HS-27A (cell line): ENCODE measurements at places on chromosomes 16 and 17.

- no peak for DNase-seq
These were observed 498 bp downstream of the PKMYT1 start for GRCh38 chr16:2979669-2980226.

DNA sequence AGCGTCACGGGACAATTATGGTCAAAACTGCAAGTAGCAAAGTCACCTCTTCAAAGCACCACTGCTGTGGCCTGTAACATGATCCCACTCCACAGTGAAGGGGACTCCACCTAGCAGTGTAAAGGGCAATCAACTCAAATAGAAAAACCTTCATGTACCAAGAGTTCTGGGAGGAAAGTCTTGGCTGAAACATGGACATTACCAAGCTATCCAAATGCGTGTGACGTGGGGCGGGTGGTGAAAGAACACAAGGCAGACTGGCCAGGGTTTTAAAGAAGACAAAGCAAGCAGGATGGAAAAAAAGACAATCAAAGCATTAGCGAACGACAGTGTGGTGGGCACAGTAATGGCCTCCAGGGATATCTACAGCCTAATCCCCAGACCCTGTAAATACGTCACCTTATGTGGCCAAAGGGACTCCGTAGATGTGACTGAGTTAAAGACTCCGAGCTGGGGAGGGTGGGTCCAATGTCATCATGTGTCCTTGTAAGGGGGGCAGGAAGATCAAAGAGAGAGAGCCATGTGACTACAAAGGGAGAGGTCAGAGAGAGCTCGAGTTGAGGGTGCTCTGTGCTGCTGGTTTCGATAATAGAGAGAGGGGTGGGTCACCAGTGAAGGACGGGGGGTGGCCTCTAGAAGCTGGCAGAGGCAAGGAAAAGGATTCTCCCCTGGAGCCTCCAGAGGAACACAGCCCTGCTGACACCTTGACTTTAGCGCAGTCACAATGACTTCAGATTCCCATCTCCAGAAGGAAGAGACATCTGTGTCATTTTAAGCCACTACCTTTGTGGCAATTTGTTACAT, 6.0 kb downstream of the HSDL1 start:
- DNase-seq, result no peak

- no peak for DNase-seq
These were observed 39.1 kb downstream of the PSME3IP1 start for GRCh38 chr16:57146735-57147134.

DNA sequence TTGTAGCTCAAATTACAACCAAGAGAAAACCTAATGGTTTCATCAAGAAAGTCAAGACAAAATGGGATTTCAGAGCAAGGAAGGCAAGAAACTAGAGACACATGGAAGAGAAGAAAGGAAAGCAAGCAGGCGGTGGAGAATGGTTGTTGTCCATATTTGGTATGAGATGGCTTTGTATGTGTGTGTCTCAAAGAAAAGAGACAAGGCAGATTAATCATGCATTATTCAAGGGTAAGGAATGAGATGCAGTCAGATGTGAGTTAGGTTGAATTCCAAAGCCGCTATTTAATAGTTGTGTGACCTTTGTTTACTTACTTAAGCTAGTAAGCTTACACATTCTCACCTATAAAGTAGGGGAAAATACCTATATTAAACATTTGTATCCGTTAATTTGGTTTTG, 1029.6 kb downstream of the CDH11 start:
- DNase-seq, result peak; percentile 69

DNA sequence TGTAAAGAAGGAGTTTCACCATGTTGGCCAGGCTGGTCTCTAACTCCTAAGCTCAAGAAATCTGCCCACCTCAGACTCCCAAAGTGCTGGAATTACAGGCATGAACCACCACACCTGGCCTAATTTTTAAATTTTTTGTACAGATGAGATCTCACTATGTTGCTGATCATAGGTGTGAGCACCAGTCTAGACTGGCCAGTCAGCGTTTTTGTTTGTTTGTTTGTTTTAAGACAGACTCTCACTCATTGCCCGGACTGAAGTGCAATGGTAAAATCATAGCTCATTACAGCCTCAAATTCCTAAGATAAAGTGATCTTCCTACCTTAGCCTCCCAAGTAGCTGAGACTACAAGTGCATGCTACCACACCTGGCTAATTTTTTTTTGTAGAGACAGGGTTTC, 38.0 kb upstream of the TAOK1 start:
- DNase-seq, result no peak

DNA sequence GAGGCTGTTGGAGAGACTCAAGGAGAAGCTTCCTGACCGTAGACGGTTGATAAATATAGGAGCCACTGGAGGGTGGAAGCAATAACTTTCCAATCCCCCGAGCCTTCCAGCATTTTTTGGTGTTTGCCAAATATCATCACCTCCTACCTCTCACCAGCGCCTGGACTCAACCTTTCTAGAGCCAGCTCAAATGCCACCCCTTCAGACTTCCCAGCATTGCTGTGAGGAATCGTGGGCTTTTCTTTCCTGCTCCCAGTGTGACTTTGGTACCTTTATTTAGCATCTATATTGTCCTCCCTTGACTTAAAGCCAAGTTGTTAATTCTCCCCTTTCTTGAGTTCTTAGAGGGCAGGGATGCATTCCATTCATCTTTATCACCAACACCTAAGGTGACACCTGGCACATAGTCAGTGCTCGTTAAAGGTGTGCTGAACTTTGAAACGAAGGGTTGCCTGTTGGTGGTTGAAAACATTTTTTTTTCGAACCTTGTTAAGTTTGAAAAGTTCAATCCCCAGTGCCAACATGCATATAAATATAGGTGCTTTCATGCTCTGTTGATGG, 35.3 kb upstream of the CCR7 start:
- DNase-seq, result no peak

DNA sequence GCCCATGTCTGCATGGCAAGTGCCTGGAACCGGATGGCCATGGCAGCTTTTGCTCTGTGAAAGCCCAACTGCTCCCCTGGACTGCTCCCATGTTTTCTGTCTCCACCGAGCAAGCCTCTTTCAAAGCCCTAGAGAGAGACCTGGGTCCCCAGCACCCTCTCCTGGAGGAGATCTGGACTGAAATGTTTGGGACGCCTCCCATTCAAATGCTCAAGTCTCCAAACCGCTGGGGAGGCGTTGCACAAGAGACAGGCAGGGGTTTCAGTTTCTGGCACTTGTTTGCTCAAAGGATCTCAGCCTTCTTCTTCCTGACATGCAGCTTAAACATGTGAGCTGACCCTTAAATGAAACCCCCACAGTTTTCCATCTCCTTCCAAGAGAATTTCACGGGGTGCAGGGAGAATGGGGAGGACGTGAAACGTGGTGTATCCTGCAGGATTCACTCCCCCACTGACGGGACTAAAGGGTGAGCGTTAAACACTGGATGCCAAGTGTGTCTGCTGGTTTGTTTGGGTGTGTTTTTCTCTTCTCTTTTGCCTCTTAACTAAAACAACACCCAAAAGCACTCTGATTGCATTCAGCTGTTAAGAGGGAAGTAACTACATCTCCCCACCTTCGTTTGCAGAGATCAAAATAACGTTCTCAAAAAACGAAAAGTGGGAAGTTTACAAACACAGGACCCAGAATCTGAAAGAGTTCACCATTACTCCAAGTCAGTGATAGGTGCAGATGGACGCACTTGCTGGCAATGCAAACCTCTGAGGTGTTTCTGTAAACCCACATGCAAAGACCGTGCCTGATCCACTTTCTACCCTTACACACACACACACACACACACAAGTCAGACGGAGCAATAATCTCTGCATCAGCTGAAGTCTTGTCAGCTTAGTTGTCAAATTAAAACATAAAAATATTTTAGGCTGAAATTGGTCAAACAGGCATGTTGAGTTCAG, 256.9 kb downstream of the C16orf95 start:
- DNase-seq, result no peak

DNA sequence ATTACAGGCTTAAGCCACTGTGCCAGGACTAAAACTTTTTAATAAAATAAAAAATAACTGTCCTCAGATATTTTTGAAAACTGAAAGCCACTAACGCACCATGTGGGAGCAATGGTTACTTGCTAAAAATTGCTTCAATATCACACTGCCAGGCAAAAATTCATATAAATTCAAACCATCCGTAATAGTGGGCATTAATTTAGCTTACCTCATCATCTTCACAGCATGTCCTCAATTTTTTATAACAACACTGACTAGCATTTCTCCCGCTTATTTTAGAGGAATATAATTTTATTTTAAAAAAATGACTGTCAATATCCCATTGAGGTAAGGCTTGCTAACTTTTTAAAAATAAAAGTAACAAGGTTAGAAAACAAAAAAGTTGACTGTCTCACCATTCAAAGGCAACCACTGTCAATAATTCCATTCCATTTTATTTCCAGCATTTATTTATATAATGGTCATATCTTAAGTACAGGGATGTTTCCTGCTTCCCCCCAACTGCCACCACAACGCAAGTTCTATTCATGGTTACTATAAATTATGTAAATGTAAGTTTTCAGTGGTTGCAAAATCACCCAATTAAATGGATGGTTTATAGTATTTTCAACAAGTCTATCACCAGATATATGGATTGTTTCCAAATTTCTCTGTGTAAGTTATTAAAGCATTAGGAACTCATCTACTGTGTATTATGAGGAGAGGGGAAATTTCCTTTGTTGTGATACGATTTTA, 25.4 kb downstream of the GSPT1 start:
- DNase-seq, result no peak

DNA sequence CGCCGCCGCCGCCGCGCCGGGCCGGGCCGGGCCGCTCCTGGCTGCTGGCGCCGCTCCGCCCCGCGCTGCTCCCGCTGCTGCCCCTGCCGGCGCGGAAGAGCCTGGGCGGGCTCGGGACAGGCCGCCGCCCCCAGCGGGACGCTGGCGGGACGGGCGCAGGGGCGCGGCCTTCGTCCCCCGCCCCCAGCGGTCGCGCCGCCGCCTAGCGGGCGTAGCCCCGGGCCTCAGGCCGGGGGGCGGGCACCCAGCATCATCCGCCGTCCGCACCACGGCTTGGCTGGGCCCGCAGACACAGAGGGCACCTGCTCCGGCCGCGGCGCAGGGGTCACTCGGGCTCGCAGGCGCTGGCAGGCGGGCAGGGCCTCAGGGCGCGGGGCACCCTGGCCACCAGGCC, at the start of gene AMFR:
Gene AMFR, minus strand, starts transcription at position 107 of the 394 bp plus-strand sequence. CDS start 218 bp downstream, outside the sequence.
- no peak for DNase-seq

- no peak for DNase-seq
These were observed 25.3 kb upstream of the MTMR4 start for GRCh38 chr17:58539698-58540097.

GRCh38 chr16:23368469-23368868, 66.4 kb downstream of the SCNN1B start:
- DNase-seq, result no peak

GRCh38 chr17:75289832-75290337, 652 bp upstream of the SLC25A19 start:
- DNase-seq, result no peak

GRCh38 chr16:77993111-77993985, 29.0 kb upstream of the CLEC3A start:
- DNase-seq, result no peak

- DNase-seq, result no peak
These were observed 86.0 kb downstream of the IRF8 start for GRCh38 chr16:85984947-85985451.

- DNase-seq, result no peak
These were observed at the start of gene KCNJ16 for GRCh38 chr17:70074956-70075355. TSS of gene KCNJ16 (plus strand) at chr17:70075225. CDS start at chr17:70132088, 56,863 bp downstream.

- DNase-seq, result no peak
These were observed 8.0 kb downstream of the IGF2BP1 start for GRCh38 chr17:49005140-49005539.

DNA sequence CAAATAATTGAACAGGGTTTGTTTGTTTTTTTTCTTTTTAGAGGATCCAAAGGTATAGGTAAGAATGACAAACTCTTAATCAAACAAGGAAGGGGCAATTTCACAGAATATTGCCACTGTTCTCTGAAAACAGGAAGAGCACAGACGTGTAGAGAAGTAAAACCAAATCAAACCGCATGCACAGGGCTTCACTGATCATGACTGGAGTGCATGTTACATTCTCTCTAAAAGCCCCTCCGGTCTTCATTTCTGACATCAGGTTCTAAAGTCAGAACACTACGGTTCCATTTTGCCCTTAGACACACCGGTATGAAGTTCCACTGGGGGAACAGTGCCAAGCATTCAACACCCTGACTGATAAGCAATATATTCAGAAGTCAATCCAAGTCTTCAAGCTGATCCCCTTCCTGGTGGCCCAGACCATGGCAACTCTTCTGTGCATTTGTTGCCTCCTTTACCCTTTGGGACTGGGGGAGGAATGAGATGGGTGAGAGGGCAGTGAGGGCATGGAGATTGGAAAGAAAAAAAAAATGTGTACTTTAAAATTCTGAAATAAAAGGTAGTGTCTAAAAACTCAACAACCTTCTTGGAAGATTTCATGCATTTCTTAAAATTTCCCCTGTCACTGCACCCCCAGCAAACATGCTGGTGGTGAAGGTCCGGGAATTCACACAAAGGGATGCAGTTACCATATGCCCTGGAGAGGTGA, 1.4 kb downstream of the MMD start:
- no peak for DNase-seq

- DNase-seq, result no peak
These were observed 78.0 kb downstream of the RAP1GAP2 start for GRCh38 chr17:2874189-2874686.

- DNase-seq, result no peak
These were observed 9.0 kb upstream of the C1QL1 start for GRCh38 chr17:44977065-44977464.

DNA sequence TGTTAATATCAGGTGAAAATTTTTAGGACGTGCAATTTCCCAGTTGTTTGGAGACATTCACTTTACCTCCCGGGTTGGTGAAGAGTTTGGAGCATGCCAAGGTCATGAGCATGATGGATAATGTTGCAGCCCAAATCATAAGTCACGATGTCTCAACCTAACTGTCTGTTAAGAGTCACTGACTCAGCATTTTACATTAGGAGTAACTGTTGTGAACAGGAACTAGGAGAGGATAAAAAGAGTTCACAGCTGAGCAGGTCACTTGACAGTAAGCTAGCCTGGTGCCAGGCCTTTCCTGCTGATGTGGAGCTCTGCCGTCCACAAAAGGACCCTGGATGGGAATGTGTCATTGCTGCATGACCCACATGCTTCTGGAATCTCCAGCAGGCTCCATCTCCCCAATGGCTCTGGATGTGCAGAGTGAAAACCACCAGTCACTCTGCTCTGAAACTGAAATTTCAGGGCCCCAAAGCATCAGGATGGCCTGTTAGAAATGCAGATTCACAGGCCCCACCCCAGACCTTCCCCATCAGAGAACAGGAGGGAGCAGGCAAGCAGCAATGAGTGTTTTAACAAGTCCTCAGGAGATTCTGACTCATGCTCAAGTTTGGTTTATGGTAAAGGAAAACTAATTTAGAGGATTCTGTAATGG, 371.6 kb upstream of the MAF start:
- no peak for DNase-seq

DNA sequence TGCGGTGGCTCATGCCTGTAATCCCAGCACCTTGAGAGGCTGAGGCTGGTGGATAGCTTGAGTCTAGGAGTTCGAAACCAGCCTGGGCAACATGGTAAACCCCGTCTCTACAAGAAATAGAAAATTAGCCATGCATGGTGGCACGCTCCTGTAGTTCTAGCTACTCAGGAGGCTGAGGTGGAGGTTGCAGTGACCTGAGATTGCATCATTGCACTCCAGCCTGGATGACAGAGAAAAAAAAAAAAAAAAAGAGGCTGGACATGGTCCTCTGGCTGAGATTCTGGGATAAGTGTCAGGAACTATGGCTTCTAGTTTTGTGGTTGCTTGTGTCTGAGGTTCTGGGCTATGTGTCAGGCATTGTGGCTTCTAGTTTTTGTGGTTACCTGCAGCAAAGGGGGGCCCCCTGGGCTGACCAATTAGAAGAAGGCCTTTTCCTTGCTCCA, 7.0 kb downstream of the KSR1 start:
- no peak for DNase-seq

GRCh38 chr17:49549311-49549605, 26.4 kb upstream of the NXPH3 start:
- DNase-seq, result no peak
